ENCODE measurements at places on chromosomes 2 and 18.

DNA sequence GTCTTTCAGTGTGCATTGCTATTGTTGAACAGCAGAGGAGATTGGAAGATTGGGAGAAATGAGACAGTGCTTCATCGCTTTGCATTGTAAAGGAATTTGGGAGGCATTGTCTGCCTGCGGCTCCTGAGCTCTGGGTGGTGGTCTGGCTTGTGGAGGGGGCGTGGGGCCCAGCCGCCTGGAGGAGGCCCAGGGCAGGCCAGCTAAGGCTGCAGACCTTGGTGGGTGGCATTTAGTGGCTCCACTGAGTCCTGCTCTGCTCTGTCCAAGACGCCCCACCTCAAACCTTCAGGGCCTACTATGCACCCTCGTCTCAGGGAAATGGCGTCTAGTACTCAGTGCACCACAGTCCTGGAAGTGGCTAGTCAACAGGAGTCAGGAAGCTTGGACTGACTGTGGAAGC lies 5.7 kb upstream of the HS1BP3 start:
- no peak for DNase-seq

- DNase-seq, result no peak
Observed at GRCh38 chr2:10229462-10230099, 73.1 kb upstream of the HPCAL1 start.

- DNase-seq, result peak; percentile 57
Observed at GRCh38 chr2:46776687-46777327, 138.8 kb downstream of the MCFD2 start.

DNA sequence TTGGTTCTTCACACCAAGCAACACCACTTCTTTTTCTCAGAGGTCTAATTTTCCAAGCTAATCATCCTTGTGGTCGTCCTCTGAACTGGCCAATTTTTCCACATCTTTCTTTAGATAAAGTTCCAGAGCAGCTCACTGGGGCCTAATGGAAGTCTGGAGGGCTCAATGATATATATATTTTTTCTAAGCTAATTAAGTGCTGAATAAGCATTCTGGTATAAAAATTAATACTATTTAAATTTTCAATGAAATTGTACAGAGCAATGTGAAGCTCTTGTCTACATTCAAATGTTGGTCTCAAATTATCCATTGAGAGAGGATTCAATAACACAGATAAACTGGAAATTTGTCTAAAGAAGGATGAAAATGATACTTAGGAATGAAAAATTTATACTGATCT lies 866.6 kb downstream of the ERBB4 start:
- DNase-seq, result no peak

DNA sequence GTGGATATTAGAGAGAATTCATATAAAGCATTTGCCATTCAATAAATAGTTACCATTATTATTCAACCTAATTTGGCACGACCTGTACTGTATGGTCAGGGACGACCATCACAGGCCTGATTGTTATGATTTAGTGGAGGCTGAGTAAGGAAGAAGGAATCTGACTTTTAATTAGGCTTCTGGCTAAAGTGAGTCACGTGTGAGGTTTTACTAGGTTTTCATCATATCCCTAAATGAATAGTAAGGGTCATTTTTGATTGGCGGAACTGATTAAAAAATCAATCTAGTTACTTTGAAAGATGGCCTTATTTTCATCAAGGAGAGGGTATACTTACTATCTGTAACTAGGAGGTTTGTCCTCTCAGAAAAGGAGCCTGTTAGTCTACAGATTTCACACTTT lies 143.4 kb downstream of the ADCYAP1 start:
- DNase-seq, result peak; percentile 58

DNA sequence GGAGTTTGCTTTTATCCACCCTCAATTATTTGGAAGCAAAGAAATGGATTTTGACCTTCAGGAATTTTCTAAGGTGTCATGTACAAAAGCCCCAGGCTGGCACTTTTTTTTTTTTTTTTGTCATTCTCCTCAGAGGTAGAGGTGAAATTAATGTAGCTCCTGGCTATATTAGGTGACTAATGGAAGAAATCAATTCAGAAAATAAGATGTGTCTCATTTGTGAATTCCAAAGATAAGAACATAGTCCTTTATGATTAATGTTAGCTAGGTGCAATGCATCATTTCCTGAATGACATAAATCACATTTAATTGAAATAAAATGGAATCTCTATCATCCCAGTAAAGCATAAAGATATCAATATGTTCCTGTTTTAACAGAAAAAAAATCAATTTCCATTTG lies 477.6 kb downstream of the FBXO15 start:
- no peak for DNase-seq

GRCh38 chr2:11865378-11865777 lies 118.9 kb downstream of the LPIN1 start:
- DNase-seq, result peak; percentile 26

- peak; percentile 11 for DNase-seq
Observed at GRCh38 chr2:144115739-144116291, 404.1 kb downstream of the ZEB2 start.

DNA sequence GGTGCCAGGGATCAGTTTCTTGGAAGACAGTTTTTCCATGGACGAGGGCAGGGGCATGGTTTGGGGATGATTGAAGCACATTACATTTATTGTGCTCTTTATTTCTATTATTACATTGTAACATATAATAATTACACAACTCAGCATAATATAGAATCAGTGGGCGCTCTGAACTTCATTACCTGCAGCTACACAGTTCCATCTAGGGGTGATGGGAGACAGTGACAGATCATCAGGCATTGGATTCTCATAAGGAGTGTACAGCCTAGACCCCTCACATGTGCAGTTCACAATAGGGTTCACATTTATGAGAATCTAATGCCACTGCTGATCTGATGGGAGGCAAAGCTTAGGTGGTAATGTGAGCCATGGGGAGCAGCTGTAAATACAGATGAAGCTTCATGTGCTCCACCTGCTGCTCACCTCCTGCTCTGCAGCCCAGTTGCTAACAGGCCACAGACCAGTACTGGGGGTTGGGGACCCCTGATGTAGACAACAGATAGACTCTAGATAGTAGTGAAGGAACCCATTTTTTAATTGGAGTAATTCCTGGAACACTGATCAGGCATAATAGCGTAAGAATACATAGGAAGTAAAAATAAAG lies 41.5 kb upstream of the MC4R start:
- DNase-seq, result peak; percentile 10

DNA sequence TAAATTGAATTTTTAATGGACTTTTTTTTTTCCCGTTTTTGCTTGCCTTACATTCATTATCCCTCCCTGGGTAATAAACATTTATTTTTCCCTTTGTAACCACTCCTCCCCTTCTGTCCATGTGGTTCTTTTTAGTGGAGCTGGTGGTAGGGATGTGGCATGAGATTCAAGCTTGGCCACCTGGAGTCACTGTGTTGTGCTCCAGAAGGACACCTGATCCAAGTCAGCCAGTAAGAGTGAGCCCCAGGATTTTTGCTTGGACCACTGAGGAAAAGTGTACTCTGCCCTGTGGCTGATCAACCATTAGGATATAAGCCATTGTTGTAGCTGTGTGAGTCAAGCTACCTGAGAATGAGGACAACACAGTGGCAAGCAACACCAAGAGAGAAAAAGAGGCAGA lies 11.1 kb upstream of the ACTR3 start:
- no peak for DNase-seq

DNA sequence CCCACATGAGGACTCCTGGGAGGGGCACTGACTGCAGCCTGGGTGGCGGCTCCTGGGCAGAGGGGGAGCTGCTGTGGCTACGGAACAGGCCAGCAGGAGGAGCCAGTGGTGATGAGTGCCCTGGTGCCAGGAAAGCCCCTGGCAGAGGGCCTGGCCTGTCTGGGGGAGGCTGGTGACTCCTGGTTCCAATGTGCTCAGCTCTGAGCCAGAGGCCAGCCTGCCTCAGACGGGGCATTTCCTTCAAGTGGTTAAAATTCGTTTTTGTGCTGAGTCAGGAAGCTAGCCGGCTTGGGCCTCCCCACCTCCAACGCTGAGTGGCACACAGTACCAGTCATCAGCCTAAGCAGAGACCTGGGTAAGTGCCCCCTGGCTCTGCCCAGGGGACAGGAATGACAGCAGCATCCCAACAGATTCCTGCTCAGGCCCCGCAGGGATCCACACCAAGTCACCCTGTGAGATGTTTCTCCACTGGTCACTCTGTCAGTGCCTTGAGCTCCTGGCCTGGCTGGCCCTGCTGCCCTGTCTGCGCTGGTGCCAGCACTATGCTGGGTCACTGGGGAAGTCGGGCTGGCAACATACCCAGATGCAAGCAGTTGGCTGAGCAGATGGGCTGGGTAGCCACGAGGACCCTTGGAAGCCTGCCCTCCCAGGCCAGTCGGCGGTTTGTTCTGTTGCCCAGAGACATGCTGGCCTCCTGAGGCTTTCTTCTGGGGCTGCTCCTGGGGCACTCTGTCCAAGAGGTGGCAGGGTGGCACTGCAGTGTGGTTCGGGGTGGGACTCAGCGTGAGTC lies 7.1 kb upstream of the KLF11 start:
- peak; percentile 93 for DNase-seq
